GM19239 (cell line): ENCODE measurements at places on chromosomes 2 and 18.
A peak's percentile ranks its signal among the peaks of the same experiment; 100 is the strongest.

DNA sequence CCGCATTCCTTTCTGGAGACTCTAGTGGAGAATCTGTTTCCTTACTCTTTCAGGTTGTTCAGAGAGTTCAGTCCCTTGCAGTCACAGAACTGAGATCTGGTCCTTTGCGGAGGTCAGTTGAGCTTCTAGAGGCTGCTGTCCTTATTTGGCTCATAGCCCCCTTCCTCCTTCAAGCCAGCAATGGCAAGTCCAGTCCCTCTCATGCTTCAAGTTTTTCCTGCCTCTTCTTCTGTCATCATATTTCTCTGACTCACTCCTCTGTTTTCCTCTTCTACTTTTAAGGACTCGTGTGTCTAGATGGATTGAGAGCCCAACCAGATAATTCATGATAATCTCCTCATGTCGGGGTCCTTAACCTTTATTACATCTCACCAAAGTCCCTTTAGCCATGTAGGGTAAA is 173.5 kb upstream of the FOSL2 start:
- no peak for DNase-seq

DNA sequence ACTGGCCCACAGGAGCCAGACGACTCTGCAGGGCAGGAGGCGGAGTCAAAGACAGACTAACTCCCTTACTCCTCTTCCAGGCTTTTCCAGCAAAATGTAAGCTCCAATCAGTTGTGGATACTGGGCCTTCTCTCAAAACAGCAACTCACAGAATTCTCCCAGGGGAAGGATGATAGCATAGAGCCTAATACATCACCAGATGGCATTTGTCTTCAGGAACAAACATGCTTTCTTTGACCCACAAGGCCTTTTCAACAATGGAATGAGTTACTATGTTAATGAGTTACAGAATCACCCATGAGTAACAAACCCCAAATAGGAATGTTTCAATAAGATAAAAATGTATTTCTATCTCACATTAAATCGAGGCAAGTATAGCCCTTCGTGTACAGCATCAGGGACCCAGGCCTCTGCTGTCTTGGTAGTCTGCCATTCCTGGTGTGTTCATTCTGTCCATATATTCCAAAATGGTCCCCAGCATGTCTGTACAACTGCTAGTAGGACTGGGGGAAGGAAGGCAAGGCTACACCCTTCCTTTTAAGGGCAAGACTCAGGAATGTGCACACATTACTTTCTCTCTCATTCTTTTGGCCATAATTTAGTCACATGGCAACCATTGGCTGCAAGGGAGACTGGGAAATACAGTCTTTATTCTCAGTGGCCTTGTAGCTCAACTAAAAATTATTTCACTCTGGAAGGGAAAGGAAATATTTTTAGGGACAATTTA is 76.4 kb downstream of the BOD1L2 start:
- no peak for DNase-seq

DNA sequence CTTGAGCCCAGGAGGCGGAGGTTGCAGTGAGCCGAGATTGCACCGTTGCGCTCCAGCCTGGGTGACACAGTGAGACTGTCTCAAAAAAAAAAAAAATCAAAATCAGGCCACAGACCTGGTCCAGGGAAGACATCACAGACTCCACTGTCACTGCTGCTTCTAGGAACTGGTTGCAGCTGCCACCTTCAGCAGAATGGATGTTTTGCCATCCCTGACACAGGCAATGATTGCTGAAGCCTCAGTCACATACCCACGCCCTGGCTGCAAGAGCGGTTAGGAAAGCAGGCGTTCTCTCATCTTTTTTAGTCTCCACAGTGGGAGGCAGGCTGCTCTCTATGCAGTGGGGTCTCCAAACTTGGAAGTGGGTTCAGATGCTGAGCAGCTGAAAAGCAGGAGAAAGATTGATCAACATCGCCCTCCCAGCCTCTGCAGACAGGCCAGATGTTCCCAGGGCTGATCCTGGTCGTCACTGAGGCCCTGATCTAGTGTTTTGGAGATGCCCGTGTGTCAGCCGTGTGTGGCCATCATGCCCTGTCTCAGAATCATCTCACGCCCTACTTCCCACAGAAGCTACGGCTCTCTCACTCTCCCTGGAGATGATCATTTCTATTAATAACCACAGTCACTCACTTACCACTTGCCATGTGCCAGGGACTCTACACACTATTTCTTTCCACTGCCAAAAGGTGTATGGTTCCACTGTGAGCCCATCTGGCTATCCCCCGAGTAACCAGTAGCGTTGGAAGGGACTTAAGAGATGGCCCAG is 91.8 kb downstream of the PLB1 start:
- no peak for DNase-seq

DNA sequence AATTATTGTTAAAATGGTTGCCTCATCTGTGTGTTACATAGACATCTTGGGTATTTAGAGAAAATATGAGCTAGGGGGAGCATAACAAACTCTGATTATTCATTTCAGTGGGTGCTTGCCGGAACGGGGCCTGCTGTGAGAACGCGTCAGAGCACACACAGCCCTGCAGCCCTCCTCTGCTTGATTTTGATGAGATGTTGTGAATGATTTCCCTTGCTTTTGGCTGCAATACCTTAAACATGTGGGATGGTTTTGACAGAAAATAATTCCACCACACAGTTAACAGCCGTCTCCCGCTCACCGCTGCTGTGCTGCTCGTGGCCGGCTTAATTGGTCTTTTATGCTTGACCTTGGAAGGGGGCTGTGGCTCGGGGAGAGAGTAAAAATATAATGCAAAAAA is 49.9 kb upstream of the TXNDC2 start:
- no peak for DNase-seq

- DNase-seq = peak; percentile 21
Observed at GRCh38 chr2:177983183-177983788, 89.3 kb downstream of the PDE11A start.

DNA sequence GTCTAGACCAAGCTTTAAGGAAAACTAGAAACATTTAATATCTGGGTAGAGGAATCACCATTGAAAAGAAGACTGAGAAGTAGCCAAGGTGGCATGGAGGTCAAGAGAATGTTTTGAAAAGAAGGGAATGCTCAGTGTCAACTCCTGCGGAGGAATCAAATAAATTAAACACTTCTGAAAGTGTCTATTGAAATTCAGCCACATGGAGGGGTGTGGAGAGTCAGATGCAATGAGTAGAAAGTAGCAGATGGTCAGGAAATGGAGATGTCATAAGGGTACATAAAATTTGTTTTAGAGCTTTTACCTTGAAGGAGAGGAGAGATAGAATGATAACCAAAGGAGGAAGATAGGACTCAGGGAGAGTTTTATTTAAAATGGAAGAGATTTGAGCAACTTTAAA is 35.1 kb downstream of the NLRC4 start:
- no peak for DNase-seq

DNA sequence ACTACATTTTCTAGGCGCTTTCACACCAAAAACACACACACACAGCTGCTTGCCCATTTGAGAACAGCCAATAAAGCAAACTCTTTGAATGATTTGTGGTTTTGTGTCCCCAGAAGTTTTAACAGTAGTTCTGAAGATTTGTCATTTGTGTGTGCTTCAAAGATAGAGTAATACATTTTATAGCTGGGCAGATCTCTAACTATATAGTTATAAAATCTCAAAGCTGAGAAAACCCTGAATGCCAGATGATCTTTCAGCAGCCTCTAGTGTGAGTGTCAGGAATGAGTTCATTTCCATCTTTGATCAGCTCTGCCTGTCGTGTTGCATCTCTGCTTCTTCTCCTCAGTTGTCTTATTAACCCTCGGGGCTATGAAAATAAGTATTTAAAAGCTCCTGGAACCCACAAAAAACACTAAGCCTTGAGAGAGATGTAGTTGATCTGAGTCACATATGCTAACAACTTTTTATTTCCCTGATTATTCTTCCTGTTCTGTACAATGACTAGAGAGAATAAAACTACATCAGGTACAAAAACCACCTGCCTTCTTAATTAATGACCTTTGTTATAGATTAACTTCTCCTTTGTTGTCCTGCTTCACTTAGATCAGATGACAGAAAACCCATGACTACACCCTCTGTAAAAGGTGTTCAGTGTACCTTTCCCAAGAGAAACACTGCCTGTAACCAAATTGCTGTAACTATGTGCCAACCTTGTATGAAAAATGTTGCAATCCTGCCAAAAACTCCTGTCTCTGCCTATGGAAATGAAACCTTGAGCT is 30.0 kb upstream of the SLC3A1 start:
- DNase-seq = no peak
